ENCODE measurements at places on chromosomes 3 and 15.

DNA sequence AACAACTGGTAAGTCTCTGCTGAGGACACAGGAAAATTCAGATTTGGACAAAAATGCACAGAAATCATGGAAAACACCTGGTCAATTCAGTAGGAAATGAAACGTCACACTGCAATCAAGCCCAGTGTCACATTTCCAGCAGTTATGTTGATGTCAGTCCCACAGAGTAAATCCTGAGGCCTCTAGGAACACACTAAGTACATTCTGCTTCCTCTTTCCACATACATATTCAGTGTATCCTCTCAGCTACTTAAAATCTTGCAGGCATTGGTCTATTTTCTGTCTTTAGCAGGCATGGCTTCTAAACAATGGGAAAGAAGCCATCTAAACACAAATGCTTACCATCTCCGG, 207.8 kb downstream of the PLCL2 start:
- DNase-seq, result no peak

GRCh38 chr3:24415824-24416223, 78.8 kb downstream of the THRB start:
- DNase-seq, result no peak

DNA sequence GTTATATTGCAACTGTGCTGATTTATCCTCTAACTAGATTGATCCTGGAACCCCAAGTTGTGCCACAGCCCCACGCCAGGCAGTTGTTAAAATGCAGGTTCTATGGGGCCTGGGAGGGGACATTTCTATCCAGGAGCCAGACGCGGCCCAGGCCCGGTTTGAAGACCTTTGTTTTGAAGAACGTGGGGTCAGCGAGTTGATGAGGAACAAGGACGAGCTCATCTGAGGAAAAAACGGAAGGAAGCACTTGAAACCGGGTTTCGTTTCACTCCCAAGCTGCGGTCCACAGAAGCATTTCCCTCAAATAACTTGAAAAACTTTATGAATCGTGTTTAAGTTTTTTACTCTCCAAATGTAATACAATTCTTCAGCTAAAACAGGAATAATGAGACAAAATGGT, 76.4 kb downstream of the CHSY1 start:
- DNase-seq, result no peak

DNA sequence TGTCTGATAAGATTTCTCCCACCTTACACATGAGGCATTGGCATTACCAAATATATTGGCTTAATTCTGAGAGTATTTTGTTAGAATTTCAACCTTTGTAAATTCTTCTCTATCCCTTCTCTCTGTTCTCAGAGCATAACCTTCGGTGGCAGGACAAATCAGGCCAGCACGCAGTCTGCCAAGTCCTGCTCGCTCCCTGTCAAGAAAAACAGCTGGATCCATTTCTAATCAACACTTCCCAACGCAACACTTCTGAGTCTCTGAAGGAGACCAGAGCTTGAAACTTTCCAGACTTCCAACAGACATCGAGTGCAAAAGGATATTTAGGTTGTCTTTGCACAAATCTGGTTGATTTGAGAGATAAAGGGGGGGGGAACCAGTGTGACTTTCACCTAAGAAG, 125.7 kb downstream of the SV2B start:
- no peak for DNase-seq

DNA sequence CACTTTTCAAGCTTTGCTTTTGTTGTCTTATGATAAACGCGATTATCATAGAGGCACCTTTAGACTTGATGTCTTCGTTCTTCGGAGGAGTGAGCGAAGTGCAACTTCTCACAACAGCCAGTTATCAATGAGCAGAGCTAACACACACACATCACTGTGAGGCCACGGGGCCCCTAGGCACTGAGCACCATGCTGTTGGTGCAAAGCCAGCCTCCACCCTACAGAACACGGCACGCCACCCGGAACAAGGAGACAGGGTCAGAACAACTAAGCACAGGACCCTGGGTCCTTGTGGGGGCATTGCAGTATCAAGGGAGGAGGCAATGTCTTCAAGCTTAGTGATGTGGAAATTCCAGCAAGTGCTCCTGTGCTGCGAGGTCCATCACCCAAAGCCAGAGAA, 244.5 kb downstream of the OCA2 start:
- no peak for DNase-seq

DNA sequence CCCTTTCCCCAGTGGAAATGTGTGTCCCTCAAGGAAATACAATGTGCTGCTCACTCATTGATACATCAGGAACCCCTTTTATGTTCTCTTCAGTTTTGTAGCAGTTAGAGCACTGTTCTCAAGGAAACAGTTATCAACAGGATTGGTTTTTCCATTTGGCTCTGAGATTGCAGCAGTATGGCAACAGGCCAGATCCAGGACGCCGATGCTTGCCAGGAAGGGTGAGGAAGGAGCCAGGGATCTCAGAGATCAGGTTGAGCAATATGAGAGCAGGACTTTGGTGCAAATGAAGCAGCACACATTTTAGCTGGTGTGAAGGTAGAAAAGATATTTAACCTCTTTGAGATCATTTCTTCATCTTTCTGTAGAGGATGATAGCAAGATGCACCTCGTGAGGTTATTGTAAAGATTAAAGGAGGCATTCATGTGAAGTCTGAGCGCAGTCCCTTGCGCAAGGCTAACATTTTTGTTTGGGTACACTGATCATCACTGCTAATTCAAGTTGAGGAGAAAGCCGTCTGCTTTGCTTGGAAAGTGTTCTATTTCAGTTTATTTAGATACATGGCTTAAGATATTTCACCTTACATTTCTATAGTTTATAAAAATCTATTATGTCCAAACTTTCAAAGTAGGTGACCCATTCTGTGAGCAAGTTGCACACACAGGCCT, 68.5 kb downstream of the KCNH8 start:
- no peak for DNase-seq

DNA sequence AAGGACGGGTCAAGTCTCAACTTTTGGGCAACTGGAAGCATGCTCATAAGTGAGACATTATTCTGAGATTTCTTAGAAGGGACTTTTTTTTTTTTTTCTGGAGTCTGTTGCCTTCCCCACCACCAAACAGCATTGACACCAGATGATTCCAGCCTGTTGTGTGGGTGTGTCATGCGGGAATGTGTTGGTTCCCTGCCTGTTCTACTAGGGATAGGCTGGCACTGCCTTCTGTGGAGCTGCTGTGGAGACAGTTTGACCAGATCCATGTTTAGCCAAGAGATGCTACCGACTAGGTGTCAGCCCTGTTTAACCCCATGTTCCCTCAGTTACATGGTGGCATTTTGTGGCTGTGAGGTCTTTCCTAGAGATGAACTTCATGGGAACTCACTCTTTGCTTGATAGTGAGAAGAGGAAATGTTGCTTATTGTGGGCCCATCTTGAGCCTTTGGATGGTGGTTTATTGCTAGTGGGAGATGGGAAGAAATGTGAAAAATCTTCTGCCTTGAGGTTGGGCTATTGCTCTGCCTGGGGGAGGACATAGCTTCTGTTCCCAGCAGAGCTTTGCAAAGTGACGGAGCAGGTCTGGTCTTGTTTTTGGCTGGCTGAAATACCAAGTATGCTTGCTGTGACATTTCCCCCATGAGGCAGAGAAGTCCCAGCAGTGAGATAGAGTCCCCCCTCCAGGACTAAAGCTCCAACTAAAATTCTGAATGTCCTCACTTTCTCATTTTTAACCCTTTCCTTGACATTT, 31.3 kb downstream of the TRAK1 start:
- DNase-seq, result no peak

GRCh38 chr3:27360113-27361078, 8.8 kb downstream of the NEK10 start:
- no peak for DNase-seq

GRCh38 chr3:149382101-149382467, 4.6 kb upstream of the TM4SF1 start:
- no peak for DNase-seq

- no peak for DNase-seq
These were observed 26.6 kb upstream of the FAN1 start for GRCh38 chr15:30877070-30877469.
